Activated CD8-positive, alpha-beta T cell treated with anti-CD3 and anti-CD28 coated beads for 36 hours (primary cell): ENCODE measurements at places on chromosomes 16 and 17. TPM values are rescaled to one million over a fixed set of nuclear protein-coding genes. Genes with fewer than 3 reads are reported as not detected.

Gene KRTAP4-5
- total RNA-seq, result not detected

Gene ABCC3
- total RNA-seq, result not detected

Gene KIFC3
- 0.89 TPM for total RNA-seq

DNA sequence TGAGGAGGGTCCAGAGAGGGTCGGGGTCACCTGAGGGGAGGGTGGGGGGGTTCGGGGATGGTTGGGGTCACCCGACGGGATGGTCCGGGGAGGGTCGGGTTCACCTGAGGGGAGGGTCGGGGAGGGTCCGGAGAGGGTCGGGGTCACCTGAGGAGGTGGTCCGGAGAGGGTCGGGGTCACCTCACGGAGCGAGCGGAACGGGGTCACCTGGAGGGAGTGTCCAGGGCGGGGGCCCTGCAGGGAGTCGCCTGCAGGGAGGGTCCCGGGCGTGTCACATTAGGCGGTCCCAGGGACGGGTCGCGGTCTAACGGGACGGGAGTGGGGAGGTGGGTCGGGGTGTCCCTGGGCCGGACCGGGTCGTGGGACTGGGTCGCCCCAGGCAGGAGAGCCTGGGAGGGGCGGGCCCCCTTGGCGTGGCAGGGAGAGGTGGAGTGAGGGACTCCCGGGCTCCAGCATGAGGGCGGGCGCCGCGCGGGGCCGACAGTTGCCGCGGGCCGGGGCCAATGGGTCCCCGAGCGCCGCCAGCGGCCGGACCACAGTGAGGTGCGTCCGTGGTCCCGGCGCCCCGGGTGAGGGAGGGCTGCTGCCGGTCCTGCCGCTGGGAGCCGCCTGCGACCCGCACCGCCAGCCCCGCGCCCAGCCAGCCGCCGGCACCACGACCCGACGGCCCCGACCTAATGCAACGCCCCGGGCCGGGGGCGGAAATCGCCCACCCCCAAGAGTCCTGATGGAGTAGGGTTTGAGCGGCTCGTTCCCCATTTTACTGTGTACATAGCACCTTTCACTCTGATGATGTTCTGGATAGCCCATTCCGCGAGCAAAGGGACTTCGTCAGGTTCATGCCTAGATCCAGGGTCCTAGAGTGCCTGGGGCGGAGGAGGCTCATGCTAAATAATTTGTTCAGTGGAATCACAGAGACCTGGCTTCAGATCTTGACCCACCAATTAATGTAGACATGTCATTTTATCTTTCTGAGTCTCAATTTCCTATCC is 1.2 kb upstream of the ABCA3 start:
- H3K27ac ChIP-seq, result no peak overlapping the region
- no peak for DNase-seq
- H3K4me3 ChIP-seq, result no peak overlapping the region
- peaks cover 20% of the 10 kb centered on the region for H3K4me1 ChIP-seq
- peaks cover 2% of the 10 kb centered on the region for H3K36me3 ChIP-seq

Gene IGF2BP1
- total RNA-seq, result 0.51 TPM

Gene HIC1
- 35.1 TPM for total RNA-seq

Gene PPY
- total RNA-seq, result not detected

DNA sequence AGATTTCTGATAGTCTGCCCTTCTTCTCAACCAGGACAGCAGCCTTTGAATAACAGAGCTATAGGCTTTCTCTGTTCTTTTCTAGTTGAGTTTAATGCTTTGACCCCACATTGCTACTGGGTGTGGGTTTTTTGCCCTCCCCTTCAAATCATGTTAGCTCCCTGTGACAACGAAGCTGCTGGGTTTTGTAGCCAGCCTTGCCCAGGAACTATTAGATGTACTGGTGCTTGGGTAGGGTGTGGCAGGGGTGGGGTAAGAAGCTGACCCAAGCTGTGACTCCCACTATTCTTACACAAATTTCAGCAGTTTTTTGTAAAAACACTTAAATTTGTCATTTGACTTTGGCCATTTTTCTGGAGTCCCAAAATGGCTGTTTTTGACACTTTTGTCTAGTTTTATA is 69.7 kb downstream of the NLK start:
- peaks cover 6% of the 10 kb centered on the region for H3K4me1 ChIP-seq
- H3K27me3 ChIP-seq, result no peaks in the 10 kb centered on the region
- no peak for DNase-seq
- no peak overlapping the region for H3K27ac ChIP-seq
- H3K4me3 ChIP-seq, result no peak overlapping the region

GRCh38 chr16:79589601-79590102 is 10.9 kb downstream of the MAF start:
- H3K4me3 ChIP-seq, result peak overlapping the region; percentile 42
- peak overlapping the region; percentile 27 for H3K27ac ChIP-seq
- H3K4me1 ChIP-seq, result no peaks in the 10 kb centered on the region
- peaks cover 28% of the 10 kb centered on the region for H3K27me3 ChIP-seq

Gene TP53TG3D
- total RNA-seq, result 0.36 TPM

GRCh38 chr16:1197237-1197866 is 27.7 kb downstream of the TPSG1 start:
- no peak for DNase-seq
- H3K27ac ChIP-seq, result no peak overlapping the region
- H3K27me3 ChIP-seq, result no peaks in the 10 kb centered on the region
- no peak overlapping the region for H3K4me3 ChIP-seq

DNA sequence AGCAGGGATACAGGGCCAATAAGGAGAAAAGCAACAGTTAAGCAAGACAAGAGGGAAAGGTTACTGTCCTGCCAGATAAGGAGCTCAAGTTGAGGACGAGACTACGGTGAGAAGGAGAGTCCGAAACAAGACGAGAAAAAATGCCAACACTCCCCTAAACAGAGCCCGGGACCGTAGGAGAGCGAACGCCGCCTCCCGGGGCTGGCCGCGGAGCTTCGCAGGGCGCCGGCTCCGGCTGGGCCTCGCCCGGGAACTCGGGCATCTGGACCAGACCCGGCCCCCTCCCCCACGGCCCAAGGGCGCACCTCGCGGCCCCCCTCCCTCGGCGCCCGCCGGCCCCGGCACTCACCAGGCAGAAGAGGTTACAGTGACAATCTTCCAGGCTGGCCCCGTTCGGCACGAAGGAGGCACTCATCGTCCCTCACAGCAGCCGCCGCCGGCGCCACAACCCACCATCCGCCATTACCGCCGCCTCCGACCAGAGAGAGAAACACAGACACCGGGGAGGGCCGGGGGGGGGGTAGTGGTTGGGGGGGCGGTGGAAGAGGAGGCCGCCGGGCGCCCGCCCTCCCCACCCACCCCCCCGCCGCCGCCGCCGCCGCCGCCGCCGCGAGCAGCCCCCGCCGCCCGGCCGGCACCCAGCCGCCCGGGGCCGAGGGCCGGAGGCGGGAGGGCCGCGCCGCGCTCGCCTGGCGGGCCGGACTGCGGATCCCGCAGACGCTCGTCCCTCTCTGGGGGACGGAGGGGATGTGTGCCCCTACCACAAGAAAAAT is at the start of gene MED13:
MED13 (minus strand) TSS at position 488 of the 773 bp plus-strand sequence; CDS start at position 415, 73 bp downstream.
- peaks cover 23% of the 10 kb centered on the region for H3K4me1 ChIP-seq
- H3K27me3 ChIP-seq, result no peaks in the 10 kb centered on the region
- peak within 1 kb of the TSS; percentile 94 for H3K4me3 ChIP-seq

GRCh38 chr17:81194941-81195901 is 27.5 kb downstream of the CEP131 start:
- H3K27me3 ChIP-seq, result no peaks in the 10 kb centered on the region
- DNase-seq, result no peak
- no peaks in the 10 kb centered on the region for H3K36me3 ChIP-seq
- no peaks in the 10 kb centered on the region for H3K4me1 ChIP-seq
- H3K27ac ChIP-seq, result no peak overlapping the region
- H3K4me3 ChIP-seq, result no peak overlapping the region

GRCh38 chr16:81275795-81276194 is 37.3 kb downstream of the BCO1 start:
- DNase-seq, result no peak
- no peaks in the 10 kb centered on the region for H3K4me1 ChIP-seq
- H3K27me3 ChIP-seq, result no peaks in the 10 kb centered on the region
- no peaks in the 10 kb centered on the region for H3K36me3 ChIP-seq
- H3K4me3 ChIP-seq, result no peak overlapping the region
- H3K27ac ChIP-seq, result no peak overlapping the region

DNA sequence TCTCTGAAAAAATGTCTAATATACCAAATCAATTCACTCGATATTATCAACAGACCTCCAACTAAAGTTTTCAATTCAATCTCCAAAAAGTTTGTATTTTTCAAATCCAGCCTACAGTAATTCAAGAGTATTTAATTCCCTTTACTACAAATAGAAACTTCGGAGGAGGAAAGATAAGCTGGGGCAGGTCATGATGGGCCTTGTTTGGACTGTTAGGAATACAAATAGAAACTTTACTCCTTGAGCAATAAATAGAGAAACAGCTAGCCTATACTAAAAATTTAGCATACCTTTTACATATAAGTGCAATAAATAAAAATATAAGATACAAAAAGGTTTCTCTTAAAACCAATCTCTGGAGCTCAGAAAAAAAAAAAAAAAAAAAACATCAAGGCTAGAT is 98.2 kb downstream of the NCOR1 start:
- H3K4me1 ChIP-seq, result no peaks in the 10 kb centered on the region
- H3K36me3 ChIP-seq, result peaks cover 63% of the 10 kb centered on the region
- DNase-seq, result no peak
- H3K27me3 ChIP-seq, result no peaks in the 10 kb centered on the region

- no peak overlapping the region for H3K4me3 ChIP-seq
- H3K27me3 ChIP-seq, result no peaks in the 10 kb centered on the region
- no peak overlapping the region for H3K27ac ChIP-seq
- no peaks in the 10 kb centered on the region for H3K36me3 ChIP-seq
Measured at GRCh38 chr16:81863630-81864352, 84.7 kb downstream of the PLCG2 start.

DNA sequence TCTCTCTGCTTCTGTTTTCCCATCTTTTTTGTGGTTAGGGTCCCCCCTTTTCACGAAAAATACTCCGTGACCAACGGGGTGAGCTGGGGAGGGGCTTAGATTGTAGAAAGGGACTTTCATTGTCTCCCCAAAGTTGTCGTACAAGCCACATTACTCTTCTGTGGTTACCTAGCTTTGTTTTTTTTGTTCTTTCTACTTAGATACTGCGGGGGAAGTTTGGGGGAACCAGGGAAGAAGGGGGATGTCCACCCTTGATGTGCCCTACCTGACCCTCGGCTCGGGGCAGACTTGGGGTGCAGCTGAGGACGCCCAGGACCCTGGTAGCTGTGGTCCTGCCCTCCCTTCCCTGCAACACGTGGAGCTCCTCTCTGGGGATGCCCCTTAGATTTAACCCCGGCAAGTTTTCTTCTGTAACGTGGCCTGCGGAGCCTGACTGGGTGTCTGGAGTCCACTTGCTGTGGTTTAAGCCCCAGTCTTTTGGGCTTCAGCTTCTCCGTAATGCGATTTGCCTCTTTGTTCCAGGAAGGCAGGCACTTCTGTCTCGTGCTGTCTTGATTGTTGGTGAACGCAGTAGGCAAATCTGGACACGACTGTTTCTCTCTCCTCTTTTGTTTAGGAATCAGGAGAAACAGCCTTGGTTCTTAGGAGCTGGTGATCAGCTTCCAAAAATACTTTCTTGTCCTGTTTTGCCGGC is 892 bp downstream of the ABCC1 start:
- H3K4me1 ChIP-seq, result peaks cover 52% of the 10 kb centered on the region
- DNase-seq, result peak; percentile 72
- peaks cover 37% of the 10 kb centered on the region for H3K36me3 ChIP-seq
- peak overlapping the region; percentile 99 for H3K27ac ChIP-seq
- H3K27me3 ChIP-seq, result no peaks in the 10 kb centered on the region
- peak overlapping the region; percentile 85 for H3K4me3 ChIP-seq

DNA sequence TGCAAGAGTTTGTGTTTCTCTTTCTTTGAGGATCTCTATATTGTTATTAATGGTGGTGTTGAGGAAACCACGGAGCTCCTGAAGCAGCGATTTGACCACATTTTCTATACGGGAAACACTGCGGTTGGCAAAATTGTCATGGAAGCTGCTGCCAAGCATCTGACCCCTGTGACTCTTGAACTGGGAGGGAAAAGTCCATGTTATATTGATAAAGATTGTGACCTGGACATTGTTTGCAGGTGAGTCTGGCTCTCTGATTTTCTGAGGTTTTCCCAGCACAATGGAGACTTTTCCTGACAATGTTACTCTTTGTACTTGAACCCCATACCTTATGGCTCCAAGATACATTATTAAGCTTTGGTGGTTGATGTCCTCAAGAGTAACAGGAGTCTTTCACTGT is 7.8 kb downstream of the ALDH3A2 start:
- no peaks in the 10 kb centered on the region for H3K27me3 ChIP-seq
- no peak for DNase-seq
- no peak overlapping the region for H3K27ac ChIP-seq
- peaks cover 20% of the 10 kb centered on the region for H3K4me1 ChIP-seq

DNA sequence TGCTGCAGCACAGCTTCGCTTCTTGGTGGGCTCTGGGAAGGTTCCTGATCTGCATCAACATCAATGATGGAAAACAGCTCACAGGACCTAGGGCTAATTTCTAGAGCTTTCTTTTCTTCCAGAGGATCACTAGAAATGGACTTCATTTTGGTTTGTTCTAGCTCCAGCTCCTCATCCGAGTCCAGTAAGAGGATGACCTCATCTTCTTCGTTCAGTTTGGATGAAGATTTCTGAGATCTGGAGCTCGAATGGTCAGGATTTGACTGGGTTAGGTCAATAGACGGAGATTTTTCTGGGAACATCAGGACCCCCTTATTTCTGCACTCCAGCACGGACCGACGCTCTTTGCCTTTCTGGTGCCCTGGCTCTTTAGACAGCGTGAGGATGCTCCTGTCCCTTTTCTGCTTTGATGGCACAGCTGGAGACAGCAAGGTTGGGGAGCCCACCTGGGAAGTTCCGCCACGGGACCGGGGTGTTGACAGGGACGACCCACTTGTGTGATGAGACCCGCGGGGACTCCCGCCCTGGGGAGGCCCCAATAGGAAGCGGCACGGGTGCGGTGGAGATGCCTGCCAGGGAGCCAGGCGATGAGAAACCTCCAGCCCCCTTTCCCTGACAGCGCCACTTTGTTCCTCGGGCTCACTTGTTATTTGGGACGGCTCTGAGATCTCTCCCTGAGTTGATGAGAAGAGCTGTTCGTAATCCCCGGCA is 12.9 kb upstream of the NLRC3 start:
- H3K4me3 ChIP-seq, result no peak overlapping the region
- no peak overlapping the region for H3K27ac ChIP-seq
- no peak for DNase-seq
- peaks cover 3% of the 10 kb centered on the region for H3K4me1 ChIP-seq

DNA sequence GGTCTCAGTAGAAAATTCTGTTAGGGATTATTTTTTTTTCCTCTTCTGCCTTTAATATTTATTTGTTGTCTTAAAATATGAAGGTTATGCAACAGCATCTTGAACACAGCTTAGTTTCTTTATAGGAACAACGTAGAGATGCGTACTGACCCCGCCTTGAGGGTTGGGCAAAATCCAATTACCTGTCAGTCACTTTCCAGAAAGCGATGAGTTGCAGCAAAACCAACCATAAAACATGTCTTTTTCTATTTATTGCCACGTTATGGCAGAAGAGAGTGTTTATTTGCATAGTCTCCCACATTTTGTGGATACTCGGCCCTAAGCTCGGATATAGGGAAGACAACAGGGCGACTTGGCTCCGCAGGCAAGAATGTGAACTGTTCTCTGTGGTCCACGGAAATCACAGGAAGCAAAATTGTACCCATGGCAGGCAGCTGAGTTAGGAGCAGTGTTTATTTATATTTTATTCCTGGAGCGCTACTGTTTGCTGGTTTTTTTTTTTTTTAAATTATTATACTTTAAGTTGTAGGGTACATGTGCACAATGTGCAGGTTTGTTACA is 44.3 kb upstream of the CACNG5 start:
- H3K4me3 ChIP-seq, result no peak overlapping the region
- H3K27me3 ChIP-seq, result no peaks in the 10 kb centered on the region
- DNase-seq, result no peak
- peaks cover 47% of the 10 kb centered on the region for H3K36me3 ChIP-seq
- H3K4me1 ChIP-seq, result peaks cover 6% of the 10 kb centered on the region
